ENCODE measurements at places on chromosomes 3 and 15. TPM values are rescaled to one million over a fixed set of nuclear protein-coding genes. Genes with fewer than 3 reads are reported as not detected.

Gene NLGN1
- total RNA-seq = not detected

Gene GASK1A
- not detected for total RNA-seq

GRCh38 chr15:37010595-37010994 is 89.8 kb downstream of the MEIS2 start:
- no peak for DNase-seq

- DNase-seq = peak; percentile 42
Observed at GRCh38 chr15:35674873-35675781, 129.2 kb upstream of the DPH6 start.

DNA sequence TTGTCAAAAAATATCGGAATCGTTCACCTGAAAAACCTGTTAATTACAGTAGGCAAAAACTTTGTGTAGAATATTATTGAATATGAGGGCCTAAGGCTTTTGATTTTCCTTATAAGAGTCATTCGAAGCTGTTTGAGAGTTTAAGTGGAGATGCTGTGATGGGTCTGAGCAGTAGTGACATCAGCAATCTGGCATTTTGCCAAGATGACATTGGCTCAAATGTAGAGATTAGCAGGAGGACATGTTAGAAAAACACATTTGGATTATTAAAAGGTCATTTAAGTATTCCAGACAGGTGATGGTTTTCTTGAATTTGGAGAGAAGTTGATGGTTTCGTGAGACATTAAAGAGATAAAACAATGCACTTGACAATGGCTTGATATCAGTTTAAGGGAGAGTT is 12.9 kb downstream of the OR5AC2 start:
- no peak for DNase-seq

DNA sequence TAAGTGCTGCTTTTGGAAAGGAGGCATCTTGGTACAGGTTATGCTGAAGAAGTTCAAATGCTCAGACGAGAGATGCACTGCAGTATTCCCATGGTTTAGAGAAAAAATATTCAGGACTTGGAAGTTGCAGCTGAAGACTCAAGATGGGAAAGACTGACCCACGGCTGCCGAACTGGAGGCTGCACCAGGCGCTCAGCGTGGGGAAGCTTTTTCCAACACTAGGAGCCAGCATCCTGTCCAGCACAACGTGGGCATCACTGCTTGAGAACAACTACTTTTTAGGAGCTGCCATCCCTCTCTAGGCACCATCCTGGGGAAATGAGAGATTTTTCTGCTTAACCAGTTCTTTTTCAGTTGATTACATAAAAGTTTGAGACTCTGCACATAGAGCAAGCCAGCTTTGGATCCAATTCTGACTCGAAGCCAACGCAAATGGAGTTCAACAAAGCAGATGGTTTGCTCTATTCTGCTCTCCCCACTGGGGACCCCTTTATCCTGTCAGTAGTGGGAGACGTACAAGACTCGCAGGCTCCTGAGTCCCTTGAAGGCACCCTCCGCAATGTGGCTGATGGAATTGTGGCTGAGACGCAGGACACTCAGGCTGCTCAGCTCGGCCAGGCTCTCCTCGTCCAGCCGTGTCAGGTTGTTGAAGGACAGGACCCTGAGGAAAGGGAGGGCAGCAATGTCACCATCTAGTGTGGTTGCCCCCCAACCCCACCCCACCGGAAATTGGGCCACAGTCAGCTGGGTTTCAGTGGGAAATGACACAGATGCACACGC is 93.8 kb downstream of the LRIG1 start:
- no peak for DNase-seq

GRCh38 chr3:66476852-66477381 is 23.9 kb downstream of the LRIG1 start:
- no peak for DNase-seq

Gene RASL12
- total RNA-seq = not detected

- DNase-seq = no peak
Observed at GRCh38 chr15:90104551-90104950, 2.3 kb upstream of the IDH2 start.

DNA sequence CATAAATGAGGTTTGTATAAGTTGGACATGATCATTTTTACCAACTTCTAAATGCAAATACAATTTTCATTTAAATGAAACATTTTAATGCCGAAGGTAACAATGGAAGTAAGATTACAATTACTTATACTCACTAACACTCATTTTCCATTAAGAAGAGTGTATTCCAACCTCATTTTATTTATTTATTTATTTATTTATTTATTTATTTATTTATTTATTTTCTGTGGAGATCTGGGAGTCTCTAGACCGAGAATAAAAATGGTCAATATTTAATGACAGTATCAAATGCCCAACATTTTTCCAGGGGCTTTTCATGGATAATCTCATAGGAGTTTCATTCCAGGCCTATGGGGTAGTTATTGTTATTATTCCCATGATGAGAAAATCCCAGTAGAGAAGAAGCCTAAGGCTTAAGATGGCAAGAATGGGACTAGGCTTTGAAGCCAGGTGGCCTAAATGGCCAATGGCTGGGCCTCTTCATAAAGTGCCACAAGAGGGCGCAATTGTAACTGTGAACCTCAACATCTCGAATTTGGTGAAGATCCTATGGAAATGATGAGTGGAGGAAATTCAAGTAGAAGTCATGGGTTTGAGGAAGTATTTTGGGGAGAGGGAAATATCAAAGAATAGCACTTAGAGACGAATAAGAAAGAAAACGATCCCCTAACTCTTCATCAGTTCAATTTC is 21.3 kb downstream of the VGLL3 start:
- DNase-seq = peak; percentile 72

GRCh38 chr3:182292591-182292990 is 500.7 kb upstream of the ATP11B start:
- DNase-seq = no peak

Gene CLDN11
- total RNA-seq = not detected

Measured in LHCN-M2 (cell line).